ENCODE measurements at places on chromosomes 3 and 15. TPM values are rescaled to one million over a fixed set of nuclear protein-coding genes. Genes with fewer than 3 reads are reported as not detected.

The PPARG gene
- 3.2 TPM for total RNA-seq

DNA sequence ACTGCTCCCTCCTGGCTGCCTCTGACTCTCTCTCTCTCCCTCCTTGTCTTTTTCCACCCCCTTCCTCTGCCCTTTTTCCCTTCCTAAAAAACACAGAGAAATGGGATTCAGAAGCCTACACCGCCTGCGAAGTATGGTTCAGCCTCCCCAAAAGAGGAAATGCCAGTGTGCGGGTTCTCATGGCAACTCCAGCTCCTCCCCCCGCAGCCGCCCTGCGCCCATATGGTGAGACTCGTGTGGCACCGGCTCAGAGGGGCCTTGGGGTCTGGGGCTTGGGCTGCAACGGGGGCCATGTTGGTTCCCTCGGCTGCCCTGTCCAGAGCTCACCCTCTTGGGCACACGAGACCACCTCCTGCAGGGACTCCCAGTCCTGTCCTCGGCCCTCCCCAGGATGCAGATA is 23.6 kb upstream of the LINGO1 start:
- no peaks in the 10 kb centered on the region for H3K36me3 ChIP-seq
- H3K27me3 ChIP-seq = peaks cover 9% of the 10 kb centered on the region

The CFAP161 gene
- total RNA-seq = 21.1 TPM

The KNG1 gene
- total RNA-seq = not detected

The FETUB gene
- total RNA-seq = not detected

GRCh38 chr15:90851940-90852339 is 16.4 kb upstream of the FURIN start:
- no peaks in the 10 kb centered on the region for H3K36me3 ChIP-seq
- H3K4me1 ChIP-seq = peaks cover 7% of the 10 kb centered on the region
- no peaks in the 10 kb centered on the region for H3K27me3 ChIP-seq
- H3K27ac ChIP-seq = no peak overlapping the region

GRCh38 chr15:79037848-79038247 is 52.7 kb downstream of the RASGRF1 start:
- H3K27me3 ChIP-seq = peaks cover 3% of the 10 kb centered on the region
- no peaks in the 10 kb centered on the region for H3K36me3 ChIP-seq
- DNase-seq = no peak
- H3K4me3 ChIP-seq = no peak overlapping the region
- H3K27ac ChIP-seq = no peak overlapping the region

The KLHL40 gene
- total RNA-seq = not detected

GRCh38 chr3:12583280-12583679 is 26.4 kb downstream of the MKRN2 start:
- H3K27ac ChIP-seq = no peak overlapping the region
- no peak for DNase-seq
- no peak overlapping the region for H3K4me3 ChIP-seq
- peaks cover 15% of the 10 kb centered on the region for H3K27me3 ChIP-seq

The SELENOT gene
- total RNA-seq = 73.6 TPM

The OSTN gene
- not detected for total RNA-seq

- H3K27me3 ChIP-seq = no peaks in the 10 kb centered on the region
- no peaks in the 10 kb centered on the region for H3K4me1 ChIP-seq
- peaks cover 3% of the 10 kb centered on the region for H3K36me3 ChIP-seq
- H3K27ac ChIP-seq = no peak overlapping the region
- H3K4me3 ChIP-seq = no peak overlapping the region
Observed at GRCh38 chr3:713947-714620, 378.7 kb upstream of the CNTN6 start.

- DNase-seq = no peak
- no peaks in the 10 kb centered on the region for H3K36me3 ChIP-seq
- H3K4me3 ChIP-seq = no peak overlapping the region
Observed at GRCh38 chr15:101675015-101675414, 22.8 kb upstream of the TM2D3 start.

The CLDN16 gene
- not detected for total RNA-seq

The LSAMP gene
- total RNA-seq = 6.1 TPM

GRCh38 chr15:33492434-33493052 is 181.8 kb downstream of the RYR3 start:
- H3K36me3 ChIP-seq = no peaks in the 10 kb centered on the region
- H3K27me3 ChIP-seq = peaks cover 2% of the 10 kb centered on the region
- peak; percentile 19 for DNase-seq

GRCh38 chr3:112350018-112350810 is 17.3 kb downstream of the CD200 start:
- peak overlapping the region; percentile 17 for H3K4me3 ChIP-seq
- no peak for DNase-seq
- H3K36me3 ChIP-seq = peaks cover 37% of the 10 kb centered on the region
- peaks cover 1% of the 10 kb centered on the region for H3K27me3 ChIP-seq
- H3K27ac ChIP-seq = peak overlapping the region; percentile 95

GRCh38 chr15:38782156-38782555 is 217.5 kb upstream of the RASGRP1 start:
- H3K27me3 ChIP-seq = no peaks in the 10 kb centered on the region
- H3K36me3 ChIP-seq = no peaks in the 10 kb centered on the region
- H3K27ac ChIP-seq = no peak overlapping the region
- H3K4me3 ChIP-seq = no peak overlapping the region

DNA sequence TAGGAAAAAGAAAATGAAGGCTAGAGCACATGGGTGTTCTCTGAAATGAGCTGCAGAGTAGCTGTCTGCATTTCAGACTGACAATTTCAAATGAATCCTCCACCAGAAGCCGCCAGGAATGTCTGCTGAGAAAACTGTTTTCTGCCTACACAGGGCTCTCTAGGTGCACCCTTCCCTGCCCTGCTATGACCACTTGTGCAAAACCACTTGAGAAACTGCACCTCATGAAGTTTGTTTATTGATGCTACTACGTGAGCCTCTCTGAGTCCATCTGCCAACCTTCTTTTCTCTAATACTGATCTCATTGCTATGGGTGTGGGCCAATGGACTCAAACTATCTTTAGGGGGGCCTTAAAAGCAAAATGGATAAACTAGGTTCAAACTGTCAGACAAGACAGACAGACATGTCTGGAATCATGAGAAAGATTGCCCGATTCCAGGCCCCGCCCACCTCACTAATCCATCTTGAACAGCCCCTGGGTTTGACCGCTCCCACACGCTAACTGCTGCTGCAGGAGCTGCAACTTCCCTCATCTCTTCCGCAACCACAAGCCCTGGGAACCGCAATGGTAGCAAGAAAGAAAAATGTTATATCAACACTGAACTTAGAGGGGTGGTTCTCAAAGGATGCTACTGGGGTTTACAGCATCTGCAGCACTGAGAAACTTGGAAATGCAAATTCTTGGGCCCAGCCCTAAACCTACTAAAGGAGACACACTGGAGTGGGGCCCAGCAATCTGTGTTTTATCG is 9.0 kb upstream of the CD47 start:
- H3K27ac ChIP-seq = no peak overlapping the region
- H3K4me1 ChIP-seq = peaks cover 34% of the 10 kb centered on the region
- H3K27me3 ChIP-seq = peaks cover 10% of the 10 kb centered on the region
- no peak for DNase-seq

- no peaks in the 10 kb centered on the region for H3K36me3 ChIP-seq
- H3K4me1 ChIP-seq = peaks cover 10% of the 10 kb centered on the region
- DNase-seq = no peak
- no peak overlapping the region for H3K4me3 ChIP-seq
- peaks cover 6% of the 10 kb centered on the region for H3K27me3 ChIP-seq
- H3K27ac ChIP-seq = no peak overlapping the region
Observed at GRCh38 chr15:100988857-100989256, 69.7 kb downstream of the LRRK1 start.

DNA sequence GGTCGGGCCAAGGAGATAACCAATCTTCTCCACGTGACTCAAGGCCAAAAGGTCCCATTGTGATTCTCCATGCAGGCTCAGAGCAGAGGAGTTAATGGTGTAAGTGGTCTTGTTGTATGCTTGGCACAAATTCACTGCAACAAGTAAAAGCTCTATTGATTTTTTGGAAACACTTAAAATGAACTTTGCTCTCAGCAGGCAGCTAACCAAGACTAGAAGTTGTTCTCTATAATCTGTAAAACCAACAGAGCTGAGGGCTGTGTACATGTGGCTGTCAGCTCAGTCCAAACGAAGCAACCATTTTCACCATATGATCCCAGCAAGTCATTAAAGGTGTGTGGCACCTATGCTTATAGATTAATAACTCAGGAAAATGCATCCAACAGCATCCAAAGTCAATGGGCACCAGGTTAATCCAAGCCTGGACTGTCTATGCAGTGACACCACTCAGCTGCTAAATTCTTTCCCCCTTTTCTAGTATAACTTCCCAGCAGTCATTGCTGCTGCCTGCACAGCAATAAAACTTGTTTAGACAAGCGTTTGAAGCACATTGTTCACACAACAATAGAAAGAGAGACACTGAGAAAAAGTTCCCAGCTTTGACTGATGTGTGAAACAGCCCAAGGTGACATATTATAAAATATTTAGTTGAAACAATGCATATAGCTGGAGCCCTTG is 603.8 kb upstream of the ADAMTS9 start:
- no peak for DNase-seq
- H3K4me1 ChIP-seq = peaks cover 8% of the 10 kb centered on the region
- H3K27ac ChIP-seq = no peak overlapping the region
- peaks cover 2% of the 10 kb centered on the region for H3K27me3 ChIP-seq
- no peak overlapping the region for H3K4me3 ChIP-seq
- H3K36me3 ChIP-seq = no peaks in the 10 kb centered on the region

GRCh38 chr3:47578691-47579632 is at the start of gene CSPG5:
CSPG5 (minus strand) TSS chr3:47578865; CDS start chr3:47578693, 172 bp downstream.
- H3K27me3 ChIP-seq = peaks cover 20% of the 10 kb centered on the region
- H3K4me3 ChIP-seq = peak within 1 kb of the TSS; percentile 69
- no peak within 1 kb of the TSS for H3K27ac ChIP-seq
- no peaks in the 10 kb centered on the region for H3K4me1 ChIP-seq

DNA sequence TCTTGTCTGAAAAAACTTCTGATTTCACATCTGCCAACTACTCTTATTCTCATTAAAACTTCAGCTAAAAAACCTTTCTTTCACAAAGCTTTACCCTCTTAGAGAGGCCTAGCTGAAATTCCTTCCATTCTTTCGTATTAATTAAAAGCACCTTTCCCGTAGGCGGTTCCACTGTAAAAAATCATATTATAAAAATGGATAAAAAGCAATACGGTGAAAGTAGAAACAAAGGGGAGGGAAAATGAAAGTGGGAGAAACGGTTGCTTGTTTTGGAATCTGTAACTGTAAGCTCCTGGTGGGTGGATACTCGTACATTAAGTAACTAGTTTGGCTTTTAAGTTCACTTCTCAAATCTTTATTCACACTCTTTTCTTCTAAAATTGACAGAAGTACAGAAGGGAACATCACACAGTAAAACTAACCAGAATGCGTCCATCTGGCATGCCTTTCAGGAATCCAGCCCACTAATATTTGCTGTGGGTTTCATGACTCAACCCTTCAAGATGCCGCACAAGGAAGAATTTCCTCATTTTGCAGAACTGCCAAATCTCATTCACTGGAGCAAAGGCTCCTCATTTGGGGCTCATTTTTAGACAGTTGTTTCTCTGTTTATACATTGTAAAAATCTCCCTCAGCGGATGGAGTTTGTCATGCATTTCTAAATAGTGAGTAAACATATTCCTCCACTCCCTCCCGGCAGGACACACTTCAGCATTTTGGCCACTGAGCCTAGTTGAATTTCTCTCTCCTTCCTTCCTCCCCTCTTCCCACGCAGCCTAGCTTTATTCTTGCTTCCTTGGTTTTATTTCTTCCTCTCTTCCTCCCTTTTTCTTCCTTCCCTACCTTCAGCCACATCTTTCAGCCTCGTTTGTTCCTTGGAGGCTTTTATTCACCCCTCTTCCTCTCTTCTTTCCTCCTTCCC is 419.5 kb upstream of the NAALADL2 start:
- H3K4me1 ChIP-seq = peaks cover 15% of the 10 kb centered on the region
- H3K4me3 ChIP-seq = peak overlapping the region; percentile 87
- peaks cover 7% of the 10 kb centered on the region for H3K27me3 ChIP-seq
- peak overlapping the region; percentile 9 for H3K27ac ChIP-seq

The AHSG gene
- total RNA-seq = not detected

- H3K27me3 ChIP-seq = peaks cover 5% of the 10 kb centered on the region
- H3K4me3 ChIP-seq = no peak overlapping the region
- DNase-seq = no peak
- no peak overlapping the region for H3K27ac ChIP-seq
Observed at GRCh38 chr15:68419301-68420175, 12.4 kb downstream of the ITGA11 start.

Measured in endothelial cell (in vitro differentiated cells).